A673 (cell line): ENCODE measurements at places on chromosomes 1 and 21. TPM values are rescaled to one million over a fixed set of nuclear protein-coding genes. Genes with fewer than 3 reads are reported as not detected.

Gene COL24A1
- total RNA-seq: 0.15 and 0.72 TPM in 2 replicates

Gene RGS16
- 22.1 and 23.1 TPM in 2 replicates for total RNA-seq

DNA sequence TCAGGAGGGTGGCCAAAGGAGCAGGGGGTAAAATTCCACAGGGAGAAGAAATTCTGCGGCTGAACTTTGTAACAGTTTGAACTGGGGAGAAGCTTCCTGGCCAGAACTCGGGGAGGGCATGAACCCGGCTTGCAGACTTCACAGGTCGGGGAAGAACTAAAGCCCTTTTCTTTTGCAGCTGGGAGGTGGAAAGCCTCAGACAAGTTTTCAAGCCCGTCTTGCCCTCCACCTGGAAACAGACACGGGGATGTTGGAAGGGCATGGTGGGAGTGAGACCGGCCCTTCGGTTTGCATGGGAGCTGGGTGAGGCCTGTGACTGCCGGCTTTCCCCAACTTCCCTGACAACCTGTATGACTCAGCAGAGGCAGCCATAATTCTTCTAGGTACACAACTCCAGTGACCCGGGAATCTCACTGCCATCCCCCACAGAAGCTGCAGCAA, 11.3 kb downstream of the THEM4 start:
- DNase-seq: no peak

GRCh38 chr1:47501069-47501468, 63.2 kb downstream of the FOXD2 start:
- DNase-seq: no peak

DNA sequence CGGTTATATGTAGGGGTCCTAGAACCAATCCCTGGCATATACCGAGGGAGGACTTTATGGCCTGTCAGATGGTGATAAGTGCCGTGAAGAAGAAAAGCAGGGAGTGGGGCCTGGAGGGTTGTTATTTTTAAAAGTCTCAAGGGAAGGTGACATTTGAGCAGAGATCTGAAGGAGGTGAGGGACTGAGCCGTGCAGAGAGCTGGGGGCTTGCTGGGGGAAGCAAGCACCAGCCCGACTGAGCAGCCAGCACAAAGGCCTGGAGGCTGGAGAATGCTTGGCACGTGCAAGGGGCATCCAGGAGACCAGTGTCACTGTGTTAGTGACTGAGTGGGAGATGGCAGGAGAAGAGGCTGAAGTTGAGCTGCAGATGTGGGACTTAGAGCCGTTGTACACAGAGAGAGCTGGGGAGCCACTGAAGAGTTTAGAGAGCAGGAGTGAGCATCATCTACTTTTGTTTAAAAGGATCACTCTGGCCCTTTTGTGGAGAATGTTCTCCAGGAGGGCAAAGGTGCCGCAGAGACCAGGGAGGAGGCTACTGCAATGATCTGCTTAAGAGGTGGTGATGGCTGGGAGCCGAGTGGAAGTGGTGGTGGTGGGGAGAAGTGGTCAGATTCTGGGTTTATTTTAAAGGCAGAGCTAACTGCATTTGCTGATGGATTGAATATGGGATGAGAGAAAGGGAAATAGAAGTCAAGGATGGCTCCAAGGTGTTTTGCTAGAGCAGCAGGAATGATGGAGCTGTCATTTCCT, 31.2 kb downstream of the PTPRU start:
- no peak for DNase-seq

DNA sequence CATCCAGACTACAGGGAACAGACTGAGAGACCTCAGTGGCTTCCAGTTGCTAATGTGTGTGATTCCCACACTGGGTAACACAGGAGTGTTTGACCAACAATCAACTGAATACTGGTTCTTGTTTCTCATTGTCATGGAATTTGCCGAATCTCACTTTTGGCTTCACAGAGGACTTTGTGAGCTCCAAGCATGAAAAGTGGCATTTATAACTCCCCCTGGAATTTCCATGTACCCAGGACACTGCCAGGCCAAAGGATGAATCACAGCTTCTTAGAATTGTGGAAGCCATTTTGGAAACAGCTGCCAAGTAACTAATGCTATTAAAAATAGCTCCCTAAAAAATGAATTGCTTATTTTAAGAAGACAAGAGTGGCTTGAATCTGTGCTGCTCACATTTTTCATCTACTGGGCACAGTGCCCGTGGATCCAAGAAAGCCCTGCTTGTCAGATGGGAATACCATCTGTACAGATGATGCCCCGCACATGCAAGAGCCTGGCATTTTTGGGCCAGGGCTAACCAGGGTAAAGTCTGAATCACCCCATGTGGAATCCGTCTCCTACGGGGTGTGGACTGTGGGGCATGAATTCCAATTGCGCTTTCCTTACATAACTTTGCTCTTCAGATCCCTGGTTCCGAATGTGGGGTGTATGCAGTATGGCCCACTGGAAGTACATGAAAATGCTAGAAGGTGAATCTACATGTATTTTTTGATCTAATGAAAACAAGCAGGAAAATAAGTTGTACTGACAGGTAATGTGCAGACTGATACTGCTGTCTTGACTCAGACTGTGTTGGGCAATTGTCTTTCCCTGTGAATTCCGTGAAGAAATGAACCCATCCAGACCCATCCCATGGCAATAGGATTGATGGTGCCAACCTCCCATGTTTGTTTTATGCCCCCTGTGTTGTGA, 487.3 kb downstream of the SIPA1L2 start:
- DNase-seq: peak; percentile 58

DNA sequence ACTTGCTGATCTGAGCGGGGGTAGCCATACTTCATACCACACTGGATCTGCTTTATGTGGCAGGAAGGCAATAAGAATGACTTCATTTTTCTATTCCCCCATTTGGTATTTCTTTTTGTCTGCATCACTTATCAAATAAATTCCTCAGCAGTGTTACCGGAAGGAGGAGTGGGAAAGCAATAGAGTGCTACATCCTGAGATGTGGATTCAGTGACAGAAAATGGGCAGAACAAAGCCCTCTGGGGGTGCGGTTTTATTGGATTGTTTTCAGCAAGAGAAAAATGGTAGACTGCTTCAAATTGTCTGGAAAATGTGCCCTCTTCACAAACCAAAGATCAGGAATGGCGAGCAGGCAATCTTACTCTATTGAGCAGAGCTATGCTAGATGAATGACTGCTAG, 751.9 kb upstream of the NEGR1 start:
- peak; percentile 59 for DNase-seq

GRCh38 chr1:31460027-31460426, 47.0 kb downstream of the SERINC2 start:
- DNase-seq: peak; percentile 11

GRCh38 chr1:10637400-10637799, 159.0 kb downstream of the CASZ1 start:
- no peak for DNase-seq

- peak; percentile 83 for DNase-seq
Measured at GRCh38 chr1:116115476-116116439, 4.6 kb downstream of the MAB21L3 start.

- DNase-seq: no peak
Measured at GRCh38 chr1:67997746-67998145, 52.7 kb downstream of the DIRAS3 start.

DNA sequence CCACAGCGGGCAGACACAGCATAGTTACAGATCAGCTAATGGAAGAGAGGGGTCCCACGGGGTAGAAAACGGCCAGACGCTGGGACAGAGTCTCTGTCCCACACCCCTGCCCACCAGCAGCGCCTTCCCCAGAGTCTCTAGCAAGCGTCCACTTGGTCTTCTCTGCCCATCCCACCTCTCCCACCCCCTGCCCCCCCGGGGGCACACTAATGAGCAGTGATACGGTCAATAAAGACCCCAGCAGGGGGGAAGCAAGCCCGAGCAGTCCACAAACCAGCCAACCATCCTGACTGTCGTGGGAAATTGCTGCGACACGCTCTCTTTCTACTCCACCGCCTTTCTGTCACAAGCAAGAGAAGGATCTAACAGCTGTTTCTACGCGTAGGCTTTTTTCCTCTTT, 374.7 kb downstream of the NPHP4 start:
- no peak for DNase-seq

GRCh38 chr1:52727956-52728656, 1.9 kb downstream of the ZYG11B start:
- DNase-seq: no peak

GRCh38 chr1:57404884-57405283, 19.0 kb downstream of the DAB1 start:
- DNase-seq: no peak
